ENCODE measurements at places on chromosomes 2 and 18. TPM values are rescaled to one million over a fixed set of nuclear protein-coding genes. Genes with fewer than 3 reads are reported as not detected.
A peak's percentile ranks its signal among the peaks of the same experiment; 100 is the strongest.

GRCh38 chr18:10057894-10058791 lies 144.3 kb downstream of the VAPA start:
- DNase-seq, result no peak
- H3K4me1 ChIP-seq, result no peaks in the 10 kb centered on the region
- no peak overlapping the region for H3K4me3 ChIP-seq
- H3K27ac ChIP-seq, result peak overlapping the region; percentile 62
- H3K36me3 ChIP-seq, result no peaks in the 10 kb centered on the region
- no peaks in the 10 kb centered on the region for H3K27me3 ChIP-seq

GRCh38 chr2:12587729-12588522 lies 128.8 kb upstream of the TRIB2 start:
- no peak overlapping the region for H3K27ac ChIP-seq
- no peak overlapping the region for H3K4me3 ChIP-seq
- no peaks in the 10 kb centered on the region for H3K27me3 ChIP-seq
- peak; percentile 82 for DNase-seq
- H3K36me3 ChIP-seq, result no peaks in the 10 kb centered on the region
- peaks cover 11% of the 10 kb centered on the region for H3K4me1 ChIP-seq

DNA sequence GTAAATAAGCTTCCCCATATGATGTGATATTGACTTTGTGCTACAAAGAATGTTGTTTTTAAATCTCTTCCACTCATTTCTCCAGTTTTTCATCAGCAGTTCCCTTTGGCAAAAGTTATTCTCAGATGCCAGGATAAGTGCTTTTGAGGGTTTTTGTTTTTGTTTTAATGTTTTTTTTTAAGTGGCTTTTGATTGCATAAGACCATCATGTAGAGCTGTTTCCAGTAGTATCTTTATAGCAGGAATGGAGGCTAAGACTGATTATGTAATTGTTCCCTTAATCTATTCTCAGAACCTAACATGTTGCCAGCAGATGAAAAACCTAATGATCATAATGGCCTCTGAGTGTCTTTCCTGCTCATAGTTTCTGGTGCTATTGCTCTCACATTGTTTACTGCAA lies 77.9 kb downstream of the CABLES1 start:
- H3K36me3 ChIP-seq, result no peaks in the 10 kb centered on the region
- no peak overlapping the region for H3K4me3 ChIP-seq
- H3K4me1 ChIP-seq, result no peaks in the 10 kb centered on the region
- no peak overlapping the region for H3K27ac ChIP-seq

DNA sequence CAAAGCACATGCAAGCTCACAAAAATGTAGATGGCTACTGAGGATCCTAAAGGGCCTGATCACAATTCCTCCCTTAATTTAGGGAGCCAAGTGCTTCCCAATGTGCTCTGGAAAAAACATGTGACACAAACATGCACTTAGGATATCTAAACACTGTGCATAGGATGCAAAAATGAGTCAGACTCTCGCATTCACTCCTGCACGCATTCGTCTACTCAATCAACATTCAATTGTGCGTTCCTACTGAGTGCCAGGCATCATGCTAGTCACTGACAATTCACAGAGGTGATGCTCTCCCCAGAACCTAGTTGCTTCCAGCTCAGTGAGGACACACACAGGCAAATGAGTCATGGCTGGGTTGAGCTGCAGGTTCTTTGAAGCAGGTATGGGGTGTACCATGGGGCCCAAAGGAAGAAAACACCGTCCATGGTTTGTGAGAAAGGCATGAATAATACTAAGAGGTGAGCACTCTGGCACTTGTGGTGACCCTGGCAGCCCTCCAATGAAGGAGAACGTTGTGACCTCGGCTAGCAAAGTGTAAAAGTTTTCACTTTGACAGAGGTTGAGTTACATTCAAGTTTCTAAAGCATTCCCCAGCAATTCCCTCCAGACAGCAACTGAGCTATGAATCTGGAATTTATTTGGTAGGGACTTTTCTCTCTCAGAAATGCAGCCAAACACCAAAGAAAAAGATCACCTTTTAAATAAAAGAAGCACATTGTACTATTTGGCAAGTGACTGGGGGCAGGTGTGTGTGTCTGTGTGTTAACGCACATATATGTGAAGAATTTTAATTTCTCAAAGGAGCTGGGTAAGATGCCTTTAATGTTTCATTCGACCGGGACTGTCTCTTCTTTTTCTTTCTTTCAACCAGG lies 173.3 kb downstream of the ALPK2 start:
- no peaks in the 10 kb centered on the region for H3K4me1 ChIP-seq
- no peaks in the 10 kb centered on the region for H3K27me3 ChIP-seq
- no peak overlapping the region for H3K27ac ChIP-seq
- no peaks in the 10 kb centered on the region for H3K36me3 ChIP-seq
- no peak overlapping the region for H3K4me3 ChIP-seq
- no peak for DNase-seq

- DNase-seq, result no peak
- H3K4me3 ChIP-seq, result no peak overlapping the region
- no peaks in the 10 kb centered on the region for H3K36me3 ChIP-seq
- no peaks in the 10 kb centered on the region for H3K27me3 ChIP-seq
- no peak overlapping the region for H3K27ac ChIP-seq
Observed at GRCh38 chr2:219118504-219118903, 42.1 kb downstream of the NHEJ1 start.

- H3K27ac ChIP-seq, result no peak overlapping the region
- no peaks in the 10 kb centered on the region for H3K27me3 ChIP-seq
- no peak overlapping the region for H3K4me3 ChIP-seq
- no peaks in the 10 kb centered on the region for H3K36me3 ChIP-seq
- no peak for DNase-seq
Observed at GRCh38 chr2:53727921-53728320, 39.7 kb upstream of the CHAC2 start.

GRCh38 chr2:97764559-97765263 lies 51.3 kb downstream of the ZAP70 start:
- H3K4me3 ChIP-seq, result no peak overlapping the region
- no peaks in the 10 kb centered on the region for H3K27me3 ChIP-seq
- H3K36me3 ChIP-seq, result peaks cover 60% of the 10 kb centered on the region
- no peaks in the 10 kb centered on the region for H3K4me1 ChIP-seq
- DNase-seq, result no peak

GRCh38 chr2:1784986-1785617 lies 40.8 kb upstream of the PXDN start:
- no peak for DNase-seq
- H3K27ac ChIP-seq, result no peak overlapping the region
- H3K36me3 ChIP-seq, result no peaks in the 10 kb centered on the region
- H3K27me3 ChIP-seq, result no peaks in the 10 kb centered on the region

GRCh38 chr2:112020561-112020960 lies 34.5 kb upstream of the TMEM87B start:
- no peak for DNase-seq
- H3K36me3 ChIP-seq, result peaks cover 3% of the 10 kb centered on the region
- no peaks in the 10 kb centered on the region for H3K4me1 ChIP-seq

- H3K36me3 ChIP-seq, result no peaks in the 10 kb centered on the region
- no peak overlapping the region for H3K4me3 ChIP-seq
- no peaks in the 10 kb centered on the region for H3K4me1 ChIP-seq
- DNase-seq, result no peak
Observed at GRCh38 chr2:210663631-210664089, 107.3 kb downstream of the CPS1 start.

- no peak overlapping the region for H3K27ac ChIP-seq
- H3K4me3 ChIP-seq, result no peak overlapping the region
- no peak for DNase-seq
Observed at GRCh38 chr2:82675186-82675585, 1783.9 kb downstream of the SUCLG1 start.

MYO5B gene
- 0.36 TPM for total RNA-seq

SLC9A4 gene
- not detected for total RNA-seq

FAM136A gene
- total RNA-seq, result 20.0 TPM

DDX1 gene
- 104 TPM for total RNA-seq

OSR1 gene
- 22.8 TPM for total RNA-seq

LOXHD1 gene
- total RNA-seq, result not detected
